Adrenal gland (tissue), 19 donors: ENCODE measurements at places on chromosomes 3 and 15. TPM values are rescaled to one million over a fixed set of nuclear protein-coding genes. Genes with fewer than 3 reads are reported as not detected.

DNA sequence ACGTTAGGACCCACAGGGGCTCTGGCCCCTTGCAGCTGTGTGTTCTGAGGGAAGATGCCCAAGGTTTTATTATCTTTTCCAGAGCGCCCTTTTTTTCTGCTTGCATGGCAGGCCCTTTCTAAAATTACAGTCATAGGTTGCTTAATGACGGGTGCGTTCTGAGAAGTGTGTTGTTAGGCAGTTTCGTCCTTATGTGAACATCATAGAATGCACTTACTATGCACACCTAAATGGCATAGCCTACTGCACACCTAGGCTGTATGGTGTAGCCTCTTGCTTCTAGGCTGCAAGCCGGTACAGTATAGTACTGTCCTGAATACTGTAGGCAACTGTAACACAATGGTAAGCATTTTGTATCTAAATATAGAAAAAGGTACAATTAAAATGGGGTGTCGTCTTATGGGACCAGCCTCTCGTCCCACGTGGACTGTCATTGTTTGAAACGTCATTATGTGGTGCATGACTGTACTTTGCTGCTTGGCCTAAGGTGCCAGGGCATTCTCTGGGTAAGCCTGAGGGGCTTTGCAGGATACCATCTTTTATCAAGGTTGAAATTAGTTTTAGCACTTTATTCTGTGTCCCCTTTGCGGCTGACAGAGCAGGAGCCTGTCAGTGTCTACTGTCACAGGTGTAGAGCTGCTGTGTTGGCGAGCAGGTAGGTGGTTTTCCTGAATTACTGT, 10.9 kb downstream of the KLF13 start:
- H3K4me1 ChIP-seq, result peaks cover 25% of the 10 kb centered on the region
- no peaks in the 10 kb centered on the region for H3K36me3 ChIP-seq
- no peaks in the 10 kb centered on the region for H3K27me3 ChIP-seq
- H3K4me3 ChIP-seq, result no peak overlapping the region
- DNase-seq, result no peak

The LRTM1 gene
- total RNA-seq, result not detected

GRCh38 chr15:45884755-45885445, 250.1 kb downstream of the SQOR start:
- H3K4me3 ChIP-seq, result no peak overlapping the region
- H3K4me1 ChIP-seq, result no peaks in the 10 kb centered on the region
- no peaks in the 10 kb centered on the region for H3K36me3 ChIP-seq
- no peaks in the 10 kb centered on the region for H3K27me3 ChIP-seq

DNA sequence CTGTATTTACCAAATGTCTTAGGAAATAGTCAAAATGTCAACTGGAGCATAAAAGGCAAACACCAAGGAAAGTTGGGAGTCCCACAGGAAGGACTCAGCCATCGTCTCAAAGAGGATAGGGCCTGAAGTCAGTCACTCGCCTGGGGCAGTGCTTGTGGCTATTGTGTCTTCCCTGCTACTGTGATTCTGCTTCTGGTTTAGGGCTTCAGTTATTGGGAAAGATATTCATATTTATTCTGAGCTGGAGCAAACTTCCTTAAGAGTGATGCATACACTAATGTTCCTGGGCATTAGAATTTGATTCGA, 118.1 kb downstream of the EDEM1 start:
- DNase-seq, result no peak
- no peak overlapping the region for H3K27ac ChIP-seq
- H3K4me3 ChIP-seq, result no peak overlapping the region
- peaks cover 1% of the 10 kb centered on the region for H3K27me3 ChIP-seq

The SLC15A2 gene
- 1.9 TPM for total RNA-seq

The PLAAT1 gene
- 2.3 TPM for total RNA-seq

DNA sequence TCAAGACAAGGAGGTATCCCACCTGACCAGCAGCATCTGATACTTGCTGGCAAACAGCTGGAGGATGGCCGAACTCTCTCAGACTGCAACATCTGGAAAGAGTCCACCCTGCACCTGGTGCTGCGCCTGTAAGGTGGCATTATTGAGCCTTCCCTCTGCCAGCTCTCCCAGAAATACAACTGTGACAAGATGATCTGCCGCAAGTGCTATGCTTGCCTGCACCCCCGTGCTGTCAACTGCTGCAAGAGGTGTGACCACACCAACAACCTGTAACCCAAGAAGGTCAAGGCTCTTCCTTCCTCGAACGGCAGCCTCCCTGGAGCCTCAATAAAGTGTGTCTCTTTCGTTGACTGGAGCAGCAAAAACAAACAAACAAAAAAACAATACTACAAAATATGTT, 2.2 kb upstream of the SLC4A7 start:
- no peak overlapping the region for H3K27ac ChIP-seq
- no peak for DNase-seq
- H3K4me1 ChIP-seq, result peaks cover 11% of the 10 kb centered on the region
- no peak overlapping the region for H3K4me3 ChIP-seq
- H3K36me3 ChIP-seq, result no peaks in the 10 kb centered on the region

- no peaks in the 10 kb centered on the region for H3K36me3 ChIP-seq
- H3K27ac ChIP-seq, result no peak overlapping the region
- no peaks in the 10 kb centered on the region for H3K27me3 ChIP-seq
- H3K4me3 ChIP-seq, result no peak overlapping the region
- no peaks in the 10 kb centered on the region for H3K4me1 ChIP-seq
Observed at GRCh38 chr3:89032346-89033013, 74.9 kb upstream of the EPHA3 start.

DNA sequence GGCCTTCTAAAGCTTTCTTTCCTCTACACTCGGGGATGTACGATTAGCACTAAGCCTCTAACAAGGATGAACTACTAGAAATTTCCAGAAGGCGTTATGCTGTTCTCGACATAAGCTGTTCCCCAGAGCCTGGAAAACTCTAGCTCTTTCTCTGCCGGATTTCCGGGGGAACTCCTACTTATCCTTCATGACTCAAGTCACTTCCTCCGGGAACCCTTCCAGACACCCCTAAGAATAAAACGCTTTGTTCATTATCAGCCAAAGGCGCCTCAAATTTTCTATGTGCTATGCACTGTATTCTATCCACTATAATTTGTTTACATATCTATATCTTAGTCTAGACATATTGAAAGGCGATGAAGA, 455 bp upstream of the SNAP23 start:
- no peaks in the 10 kb centered on the region for H3K36me3 ChIP-seq
- DNase-seq, result peak; percentile 58
- peak overlapping the region; percentile 37 for H3K4me3 ChIP-seq
- H3K27me3 ChIP-seq, result no peaks in the 10 kb centered on the region
- H3K4me1 ChIP-seq, result peaks cover 48% of the 10 kb centered on the region
- H3K27ac ChIP-seq, result peak overlapping the region; percentile 89

The RTP2 gene
- total RNA-seq, result not detected

DNA sequence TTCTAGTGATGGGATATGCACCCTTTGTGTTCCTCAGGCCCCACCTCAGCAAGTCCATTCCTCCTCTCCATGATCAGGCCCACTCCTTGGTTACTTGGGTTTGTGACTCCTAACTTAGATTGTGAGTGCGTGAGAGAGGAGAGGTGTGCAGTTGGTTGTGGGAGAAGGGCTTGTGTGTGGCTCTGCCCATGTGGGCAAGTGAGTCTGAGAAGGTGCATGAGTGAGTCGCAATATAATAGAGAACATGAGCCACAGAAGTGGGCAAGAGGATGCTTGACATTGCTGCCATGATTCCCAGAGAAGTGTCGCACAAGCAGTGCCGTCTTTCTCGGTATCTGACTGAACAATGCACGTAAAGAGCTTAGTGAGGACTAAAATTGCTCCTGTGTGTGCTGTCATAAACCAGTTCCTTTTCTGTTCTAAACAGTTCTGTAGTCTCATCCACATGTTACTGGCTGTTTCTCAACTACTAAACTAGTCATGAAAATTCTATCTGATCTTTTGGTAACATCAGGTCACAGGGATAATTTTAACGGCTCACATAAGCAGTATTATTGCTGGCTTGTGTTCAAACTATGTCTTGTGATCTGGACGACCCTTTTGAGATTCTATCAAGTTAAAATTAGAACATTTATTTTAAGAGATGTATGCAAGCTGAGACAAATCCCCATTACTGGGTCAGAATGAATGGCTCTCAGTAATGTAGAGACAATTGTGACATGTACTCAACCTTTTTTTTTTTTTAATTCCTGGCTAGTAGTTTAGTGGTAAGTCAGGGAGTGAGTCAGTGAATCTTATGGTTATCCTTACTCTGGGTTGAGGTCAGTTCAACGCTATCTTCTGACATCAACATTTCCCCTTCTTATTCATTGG, 25.6 kb downstream of the GYG1 start:
- no peak overlapping the region for H3K4me3 ChIP-seq
- DNase-seq, result no peak
- H3K4me1 ChIP-seq, result peaks cover 5% of the 10 kb centered on the region
- no peaks in the 10 kb centered on the region for H3K27me3 ChIP-seq
- H3K36me3 ChIP-seq, result no peaks in the 10 kb centered on the region
